ENCODE measurements at places on chromosomes 2 and 18.

DNA sequence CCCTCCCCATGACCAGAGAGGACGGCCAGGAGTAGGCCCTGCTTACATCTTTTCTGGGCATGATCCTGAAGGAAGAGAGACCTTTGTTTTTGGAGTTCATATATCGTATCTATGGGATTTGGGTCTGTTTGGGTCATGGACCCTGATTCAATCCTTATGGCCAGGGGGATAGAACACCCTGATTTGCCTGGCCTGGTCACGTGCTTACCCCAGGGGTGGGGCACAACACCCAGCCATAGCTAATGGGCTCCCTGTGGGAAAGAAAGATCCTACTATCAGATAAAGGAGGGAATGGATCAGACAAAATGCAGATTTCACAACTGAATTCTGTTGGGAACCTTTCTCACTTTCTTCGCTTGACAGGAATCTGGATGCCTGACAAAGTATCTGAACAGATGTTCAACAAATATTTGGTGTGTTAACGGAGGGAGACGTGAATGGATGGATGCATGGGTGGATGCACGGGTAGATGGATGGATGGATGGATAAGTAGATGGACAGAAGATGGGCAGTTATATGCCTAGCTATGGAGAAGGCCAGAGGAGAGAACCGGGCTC, 155.9 kb downstream of the KLHL29 start:
- no peak for DNase-seq

DNA sequence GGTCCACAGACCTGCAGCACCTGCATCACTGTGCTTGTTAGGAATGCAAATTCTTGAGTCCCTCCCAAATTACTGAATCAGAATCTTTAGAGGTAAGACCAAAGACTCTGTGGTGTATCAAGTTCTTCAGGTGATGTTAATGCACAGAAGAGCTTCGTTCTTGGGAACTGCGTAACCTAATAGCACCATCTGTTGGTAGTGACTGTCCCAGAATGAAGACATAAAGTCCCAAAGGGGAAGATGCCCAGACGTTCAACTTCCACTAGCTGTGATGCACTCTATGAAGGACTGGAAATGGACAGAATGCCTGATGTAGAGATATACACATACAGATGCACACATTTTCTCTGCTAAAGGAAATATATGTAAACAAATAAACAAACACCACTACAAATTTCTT, 576.0 kb downstream of the LRP1B start:
- no peak for DNase-seq

- no peak for DNase-seq
Observed at GRCh38 chr2:33195891-33196290, 249.1 kb downstream of the LTBP1 start.

DNA sequence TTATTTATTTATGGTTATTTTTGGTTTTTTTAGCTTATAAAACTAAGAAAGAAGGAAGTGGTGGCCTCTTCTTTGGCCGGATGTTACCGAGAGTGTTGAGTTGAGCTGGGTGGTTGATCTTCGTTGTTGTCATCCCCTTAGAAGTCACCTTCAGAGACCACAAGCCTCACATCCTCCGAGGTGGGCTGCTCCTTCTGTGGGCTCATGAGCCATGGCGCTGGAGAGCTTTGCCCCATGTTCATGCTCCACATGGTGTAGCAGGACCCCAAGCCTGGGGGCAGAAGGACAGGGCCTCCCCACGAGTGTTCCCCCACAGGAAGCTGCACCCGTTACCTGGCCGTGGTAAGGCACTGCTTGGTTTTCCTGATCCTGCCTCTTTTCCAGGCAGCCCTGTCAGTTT, 23.4 kb downstream of the SNTG2 start:
- peak; percentile 39 for DNase-seq

- peak; percentile 27 for DNase-seq
Observed at GRCh38 chr2:24579053-24579803, 88.2 kb downstream of the NCOA1 start.

DNA sequence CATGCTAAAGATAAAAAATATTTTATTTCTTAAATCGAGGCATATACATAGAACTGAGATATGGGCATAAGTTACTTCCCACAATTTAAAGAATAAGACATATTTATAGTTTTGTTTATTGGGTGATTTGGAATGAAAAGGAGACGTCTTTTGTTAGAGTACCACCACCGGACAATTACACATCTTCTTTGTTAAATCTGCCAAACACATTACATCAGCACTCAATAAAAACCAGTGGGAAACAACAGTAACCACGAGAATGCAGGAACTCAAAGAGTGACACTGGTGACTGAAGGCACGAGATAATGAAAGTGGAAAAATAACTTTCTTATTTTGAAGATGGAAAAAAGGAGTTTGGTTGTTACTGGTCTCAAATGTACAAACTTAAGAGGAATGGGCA, 92.6 kb upstream of the TFCP2L1 start:
- DNase-seq = no peak

Data from activated CD4-positive, alpha-beta memory T cell treated with anti-CD3 and anti-CD28 coated beads for 36 hours (primary cell).